ENCODE measurements at places on chromosomes 1 and 21.

DNA sequence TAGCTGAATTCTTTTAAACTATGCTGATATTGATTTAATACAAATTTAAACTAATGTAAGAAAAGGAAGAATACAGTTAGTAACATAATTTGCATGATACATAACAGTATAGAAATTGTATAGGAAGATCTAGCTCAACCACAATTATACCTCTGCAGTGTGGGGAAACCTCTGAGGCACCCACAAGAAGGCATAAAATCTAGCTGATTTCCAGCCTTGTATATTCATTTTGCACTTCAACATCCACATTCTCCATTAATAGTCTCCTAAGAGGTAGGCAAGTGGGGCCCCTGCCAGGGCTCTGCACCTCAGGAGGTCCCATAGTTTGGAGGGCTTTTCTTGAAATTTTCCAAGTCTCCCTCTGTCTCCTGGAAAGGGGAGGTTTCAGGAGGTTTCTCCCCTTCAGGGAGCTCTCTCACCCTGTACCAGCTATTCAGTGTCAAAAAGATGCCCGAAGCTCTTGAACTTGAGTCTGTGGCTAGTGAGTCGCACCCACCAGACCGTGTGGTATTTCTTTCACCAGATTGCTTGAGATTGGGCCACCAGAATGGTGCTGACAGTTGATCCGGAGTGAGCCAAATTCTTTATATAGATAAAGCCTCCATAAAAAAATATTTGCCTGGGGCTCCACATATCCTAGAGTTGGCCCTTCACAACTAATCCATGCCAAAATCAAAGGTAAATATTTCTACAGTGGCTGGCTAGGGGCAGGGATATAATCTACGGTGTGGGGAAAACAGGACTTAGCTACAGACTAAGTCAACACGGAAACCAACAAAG, 108.2 kb downstream of the TIAM1 start:
- no peak for DNase-seq

GRCh38 chr1:152957561-152957960, 10.6 kb downstream of the SPRR5 start:
- no peak for DNase-seq

DNA sequence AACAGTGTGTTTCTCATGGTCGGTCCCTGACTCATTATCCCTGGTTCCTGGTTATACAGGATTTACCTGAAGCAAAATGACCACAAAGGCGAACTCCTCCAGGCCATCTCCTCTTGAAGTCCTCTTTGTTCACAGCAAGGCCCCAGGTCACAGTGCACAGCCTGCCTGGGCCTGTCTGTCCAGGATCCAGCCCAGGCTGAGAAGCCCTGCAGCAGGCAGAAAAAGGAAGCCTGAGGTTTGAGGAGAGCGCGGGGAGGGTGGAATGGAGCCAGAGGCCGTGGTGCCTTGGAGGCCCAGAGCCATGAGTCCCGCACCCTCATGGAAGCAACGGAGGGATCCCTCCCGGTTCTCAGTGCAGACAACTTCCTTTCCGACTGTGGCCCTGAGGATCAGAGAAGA, 136.8 kb upstream of the IRF2BP2 start:
- peak; percentile 98 for DNase-seq

DNA sequence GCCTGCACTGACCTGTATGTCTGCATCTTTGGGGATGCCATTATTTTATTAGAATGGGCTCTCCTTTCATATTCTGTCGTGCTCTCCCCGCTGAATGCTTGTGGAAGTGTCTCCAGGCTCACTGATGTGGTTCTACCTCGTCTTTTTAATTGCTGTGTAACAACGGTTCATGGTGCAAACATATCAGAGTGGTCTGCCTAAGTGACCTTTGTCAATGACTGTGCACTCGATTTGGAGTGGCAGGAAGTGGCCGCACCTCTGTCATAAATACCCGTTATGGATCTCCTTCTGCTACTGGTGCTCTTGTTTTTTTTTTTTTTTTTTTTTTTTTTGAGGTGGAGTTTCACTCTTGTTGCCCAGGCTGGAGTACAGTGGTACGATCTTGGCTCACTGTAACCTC, 38.3 kb downstream of the SPSB1 start:
- DNase-seq: no peak

DNA sequence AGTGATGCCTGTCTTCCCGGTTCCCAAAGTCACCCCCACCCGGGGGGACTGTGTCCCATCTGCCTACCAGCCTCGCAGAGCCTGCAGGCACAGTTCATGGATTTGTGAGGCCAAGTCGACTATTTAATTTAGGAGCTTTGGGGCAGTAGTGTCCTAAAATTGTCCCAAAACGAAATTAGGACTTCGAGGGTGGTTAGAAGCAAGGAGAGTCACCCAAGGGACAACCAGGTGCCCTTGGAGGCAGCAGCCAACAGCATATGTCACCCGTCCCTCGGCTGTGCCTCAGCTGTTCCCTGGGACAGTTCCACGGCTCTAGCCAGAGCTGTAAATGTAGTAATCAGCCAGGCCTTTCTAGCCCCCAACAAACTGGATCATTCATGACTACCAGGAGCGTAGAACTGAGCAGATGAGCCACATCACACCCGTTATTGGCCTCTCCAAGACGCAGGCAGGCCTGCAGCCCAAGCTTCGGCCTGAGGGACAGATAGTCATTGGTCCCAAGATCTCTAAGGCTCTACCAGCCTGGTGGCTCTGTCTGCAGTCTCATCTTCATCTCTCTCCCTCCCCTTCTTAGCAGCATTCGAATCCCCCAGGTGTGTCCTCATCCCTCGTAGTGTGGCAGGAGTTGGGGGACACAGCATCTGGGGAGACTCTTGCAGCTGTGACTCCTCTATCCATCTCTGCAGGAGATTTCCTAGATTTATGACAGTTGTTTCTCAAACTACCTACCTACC, 2.9 kb downstream of the PAX7 start:
- no peak for DNase-seq

DNA sequence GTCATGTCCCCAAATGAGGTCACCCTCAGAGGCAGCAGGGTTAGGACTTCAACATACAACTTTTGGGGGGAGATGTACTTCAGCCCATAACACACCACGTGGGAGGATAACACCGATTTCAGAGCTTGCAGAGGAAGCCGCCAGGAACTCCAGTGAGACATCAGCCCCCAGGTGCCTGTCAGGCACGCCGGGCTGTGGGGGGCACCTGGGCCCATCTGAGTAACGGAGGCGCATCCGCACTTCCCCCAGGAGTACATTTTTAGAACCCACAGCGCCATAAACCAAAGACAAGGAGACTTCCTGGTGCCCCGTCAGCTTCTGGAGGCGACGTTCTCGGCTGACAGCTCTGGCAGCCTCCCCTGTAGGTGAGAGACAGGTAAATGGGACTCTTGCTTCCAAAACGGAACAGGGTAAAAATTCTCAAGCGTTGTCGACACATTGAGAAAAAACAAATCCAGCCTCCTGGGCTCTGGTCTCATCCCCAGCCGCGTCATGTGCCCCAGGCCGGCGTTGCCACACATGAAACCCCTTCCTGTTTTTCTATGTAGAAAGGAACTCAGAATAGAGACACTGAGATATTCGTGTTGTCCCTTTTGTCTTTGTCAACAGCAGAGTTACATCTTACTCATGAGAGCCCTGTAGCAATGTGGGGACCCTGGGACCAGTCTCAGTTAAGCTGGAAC, 93.3 kb downstream of the PDE9A start:
- DNase-seq: no peak

Measured in islet precursor cell (in vitro differentiated cells).